Stimulated activated naive CD8-positive, alpha-beta T cell treated with anti-CD3 and anti-CD28 coated beads, Interleukin-15, amount 100 ng/mL, for 72 hours (primary cell): ENCODE measurements at places on chromosomes 2 and 18.

- DNase-seq, result no peak
Observed at GRCh38 chr18:13374096-13374467, 155.5 kb downstream of the LDLRAD4 start.

GRCh38 chr18:48605408-48605845, 66.6 kb downstream of the CTIF start:
- DNase-seq, result no peak

DNA sequence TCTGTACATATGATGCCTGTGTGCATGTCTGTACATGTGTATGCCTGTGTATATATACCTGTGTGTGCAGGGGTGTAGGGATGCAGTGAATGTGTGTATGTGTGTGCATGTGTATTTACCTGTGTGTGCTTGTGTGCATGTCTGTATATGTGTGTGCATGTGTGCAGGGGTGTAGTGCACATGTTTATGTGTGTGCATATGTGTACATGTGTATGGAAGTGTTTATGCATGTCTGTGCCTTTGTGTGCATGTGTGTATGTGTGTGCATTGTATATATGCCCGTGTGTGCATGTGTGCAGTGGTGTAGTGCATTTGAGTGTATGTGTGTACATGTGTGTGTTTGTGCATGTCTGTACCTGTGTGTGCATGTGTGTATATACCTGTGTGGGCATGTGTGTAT, 51.0 kb upstream of the TMEM18 start:
- no peak for DNase-seq

DNA sequence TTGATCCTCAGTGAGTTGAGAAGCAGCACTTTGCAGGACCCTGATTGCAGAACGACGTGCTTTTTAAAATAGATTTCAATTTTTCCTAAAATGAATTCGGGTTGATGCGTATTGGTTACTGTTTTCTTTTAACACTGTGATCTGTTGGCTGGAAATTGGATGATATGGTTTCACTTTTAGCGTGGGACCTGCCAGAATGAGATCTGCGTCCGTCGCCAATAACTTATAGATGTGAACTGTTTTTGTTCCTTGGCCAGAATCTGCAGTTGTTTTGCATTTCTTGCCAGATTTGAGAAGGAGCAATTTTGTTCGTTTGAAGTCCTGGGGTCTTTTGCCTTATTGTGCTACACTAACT, 703 bp downstream of the UGGT1 start:
- DNase-seq, result no peak

DNA sequence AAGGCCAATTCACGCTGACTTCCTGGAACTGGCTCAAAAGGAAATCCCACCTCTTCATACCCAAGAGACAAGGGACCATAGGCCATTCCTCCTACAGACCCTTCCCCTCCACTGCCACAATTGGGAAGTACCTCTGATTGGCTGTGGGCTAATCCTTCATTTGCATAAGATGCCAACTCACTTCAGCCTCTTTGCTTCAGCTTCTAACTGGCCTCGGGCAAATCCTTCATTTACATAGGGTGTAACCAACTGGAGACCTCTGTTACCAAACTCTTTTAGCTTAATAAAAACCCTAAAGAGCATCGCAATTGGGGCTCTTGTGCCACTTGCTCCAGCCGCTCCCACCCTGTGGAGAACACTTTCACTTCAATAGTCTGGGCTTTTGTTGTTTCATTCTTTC, 38.2 kb downstream of the MC2R start:
- no peak for DNase-seq

GRCh38 chr2:112723995-112724394, 3.2 kb downstream of the NT5DC4 start:
- no peak for DNase-seq

GRCh38 chr2:241703032-241703604, 1.3 kb downstream of the ING5 start:
- no peak for DNase-seq

DNA sequence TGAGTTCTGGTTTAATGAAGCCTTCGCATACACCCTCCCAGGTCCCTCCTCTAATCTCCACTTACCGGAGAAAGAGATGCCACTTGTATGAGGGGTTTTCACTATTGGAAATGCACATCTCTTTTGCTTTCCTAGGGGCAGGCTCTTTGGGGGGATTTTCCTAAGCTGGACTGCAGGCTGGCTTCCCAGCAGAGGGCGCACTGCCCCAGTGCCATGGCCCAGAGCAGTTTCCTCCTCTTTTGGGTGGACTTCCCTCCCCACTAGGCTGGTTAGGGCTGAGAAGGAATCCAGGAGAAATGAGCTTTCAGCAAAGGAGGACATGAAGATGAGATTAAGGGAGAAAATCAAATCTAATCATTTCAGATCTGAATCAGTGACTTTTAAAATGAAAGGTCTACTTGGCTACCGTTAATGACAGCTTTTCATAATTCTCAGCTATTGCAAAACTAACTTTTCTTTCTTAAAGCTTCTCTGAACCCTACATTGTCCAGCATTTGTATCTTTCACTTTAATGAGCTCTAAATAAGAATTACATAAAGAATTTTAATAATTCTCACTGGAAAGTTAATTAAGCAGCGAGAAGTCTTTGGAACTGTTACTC, 784.1 kb upstream of the FANCL start:
- DNase-seq, result peak; percentile 12
